ENCODE measurements at places on chromosomes 1 and 21.

- no peak for DNase-seq
Measured at GRCh38 chr1:54305906-54306514, 100.2 kb downstream of the SSBP3 start.

DNA sequence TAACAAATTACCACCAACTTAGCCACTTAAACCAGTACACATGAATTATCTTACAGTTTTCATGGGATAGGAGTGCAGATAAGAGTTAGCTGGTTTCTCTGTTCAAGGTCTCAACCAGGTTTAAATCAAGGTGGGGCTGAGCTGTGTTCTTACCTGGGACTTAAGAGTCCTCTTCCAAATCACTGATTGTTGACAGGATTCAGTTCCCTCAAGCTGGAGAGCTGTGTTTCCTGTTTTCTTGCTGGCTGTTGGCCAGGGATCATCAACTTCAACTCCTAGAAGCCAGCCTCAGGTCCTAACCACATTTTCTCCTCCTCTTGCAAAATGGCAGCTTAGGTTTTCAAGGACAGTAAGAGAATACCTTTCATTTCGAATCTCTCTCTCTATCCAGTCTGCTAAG lies 123.8 kb upstream of the CHRM3 start:
- DNase-seq = no peak

GRCh38 chr1:205604059-205604458 lies 27.8 kb downstream of the ELK4 start:
- DNase-seq = no peak

GRCh38 chr1:28883242-28883616 lies 31.1 kb upstream of the EPB41 start:
- no peak for DNase-seq

DNA sequence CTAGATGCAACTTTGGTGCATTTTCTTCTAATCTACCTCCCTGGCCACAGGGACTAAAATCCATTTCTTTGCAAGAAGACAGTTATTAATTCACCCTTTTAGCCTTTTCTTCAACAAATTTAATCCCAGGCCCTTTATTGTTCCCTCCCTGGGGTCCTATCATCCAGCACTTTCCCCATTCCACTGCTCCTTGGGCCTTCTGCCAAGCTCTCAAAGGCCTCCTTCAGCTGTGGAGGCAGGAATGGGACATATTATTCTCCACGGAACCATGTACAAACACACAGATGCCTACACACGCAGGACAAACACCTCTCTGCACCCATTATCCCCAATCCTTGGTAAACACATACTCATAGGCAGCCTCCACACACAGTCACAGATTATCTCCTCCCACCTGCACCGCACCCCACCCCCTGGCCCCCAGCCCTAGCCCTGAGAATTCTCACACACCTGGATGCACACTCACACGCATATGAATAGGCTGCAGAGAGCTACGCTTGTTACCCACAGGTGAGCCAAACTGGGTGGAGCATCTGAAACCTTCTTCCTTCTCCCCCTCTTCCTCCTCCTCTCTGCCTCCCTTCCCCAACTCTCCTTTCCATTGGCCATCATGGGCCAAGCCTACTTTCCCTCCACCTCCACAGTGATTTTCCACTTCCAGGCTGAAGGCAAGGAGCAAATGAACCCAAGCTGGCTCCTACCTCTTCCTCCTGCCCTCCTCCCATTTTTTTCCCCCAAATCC lies 11.7 kb downstream of the TAGLN2 start:
- no peak for DNase-seq

DNA sequence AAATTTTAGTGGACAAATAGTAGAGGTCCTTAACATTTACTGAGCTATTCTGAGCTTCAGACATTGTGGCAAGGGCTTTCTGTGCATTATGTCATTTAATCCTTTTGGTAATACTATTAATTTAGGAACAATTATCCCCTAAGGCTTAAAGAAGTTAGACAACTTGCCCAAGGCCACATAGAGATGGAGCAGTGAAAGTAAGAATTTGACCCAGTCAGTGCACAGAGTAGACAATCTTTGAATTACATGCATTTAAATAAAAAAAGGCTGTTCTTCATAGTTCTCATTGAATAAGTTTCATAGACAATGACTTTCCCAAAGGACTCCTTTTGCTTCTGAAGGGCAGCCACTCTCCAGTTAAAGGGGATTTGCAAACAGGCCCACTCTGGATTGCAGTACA lies 142.7 kb downstream of the RUNX1 start:
- DNase-seq = no peak

DNA sequence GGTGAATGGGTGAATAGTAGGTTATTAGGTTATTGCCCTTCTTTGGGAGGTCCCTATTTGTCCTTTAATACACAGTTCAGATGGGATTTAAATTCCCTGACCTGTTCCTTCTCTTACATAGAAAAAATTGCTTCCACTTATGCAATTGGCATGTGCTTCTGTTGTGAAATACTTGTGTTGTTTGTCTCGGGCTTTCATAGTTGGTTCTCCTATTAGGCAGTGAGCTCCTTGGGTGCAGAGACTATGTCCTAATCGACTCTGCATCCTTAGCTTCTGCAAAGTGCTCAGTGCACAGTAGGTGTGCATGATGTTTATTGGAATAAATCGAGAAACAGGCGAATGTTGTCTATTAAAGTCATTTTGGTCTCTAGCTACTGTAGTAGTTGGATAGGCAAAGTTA lies 1.3 kb upstream of the PDE4B start:
- DNase-seq = no peak

DNA sequence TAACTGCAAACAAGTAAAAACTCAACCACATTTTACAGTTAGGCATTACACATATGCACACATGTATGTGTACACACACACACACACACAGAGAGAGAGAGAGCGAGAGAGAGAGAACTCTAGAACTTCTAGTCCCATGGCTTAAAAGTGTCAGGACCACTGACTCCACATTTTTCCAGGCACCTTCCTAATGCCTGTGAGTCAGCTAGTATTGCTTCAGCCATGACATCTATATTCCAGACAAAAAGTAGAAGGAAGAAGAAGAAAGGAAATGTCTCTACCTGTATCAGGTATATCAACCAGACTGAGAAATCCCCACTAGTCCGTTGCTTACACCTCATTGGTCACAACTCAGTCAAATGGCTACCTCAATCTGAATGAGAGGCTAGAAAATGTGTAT lies 31.9 kb upstream of the TACSTD2 start:
- DNase-seq = no peak

DNA sequence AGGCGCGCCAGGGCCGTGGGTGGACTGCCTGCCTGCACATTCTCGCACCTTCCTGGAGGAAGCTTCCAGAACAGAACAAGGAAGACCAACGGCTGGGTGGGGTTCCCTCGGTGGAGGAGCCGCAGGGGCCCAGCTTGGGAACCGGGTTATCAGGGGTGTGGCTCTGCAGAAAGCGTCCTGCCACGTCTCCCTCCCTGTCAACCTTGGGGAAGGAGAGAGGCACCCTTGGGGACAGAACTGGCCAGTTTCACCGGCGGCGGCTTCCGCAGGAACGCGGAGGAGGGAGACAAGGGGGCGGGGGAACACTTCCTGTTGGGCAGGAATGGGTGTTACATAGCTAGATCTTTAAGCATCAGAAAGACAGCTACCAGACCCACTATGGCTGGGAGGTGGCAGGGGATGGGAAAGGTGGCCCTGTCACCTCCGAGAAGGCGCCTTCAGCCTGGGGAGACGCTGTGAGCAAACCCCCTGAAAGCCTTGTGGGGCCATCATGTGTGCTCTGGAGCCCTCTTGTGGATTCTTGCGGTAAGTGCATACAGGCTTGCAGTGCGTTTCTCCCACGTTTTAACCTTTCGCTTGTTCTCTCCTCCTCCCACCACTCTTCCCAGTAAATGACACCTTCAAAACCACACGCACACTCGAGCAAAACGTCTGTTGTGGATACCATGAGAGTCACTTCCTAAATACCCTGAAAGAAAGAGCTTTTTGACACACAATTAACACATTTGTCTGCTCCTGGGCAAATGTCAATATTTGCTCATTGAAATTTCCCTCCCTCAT lies 3.8 kb upstream of the PLEKHA6 start:
- peak; percentile 56 for DNase-seq

DNA sequence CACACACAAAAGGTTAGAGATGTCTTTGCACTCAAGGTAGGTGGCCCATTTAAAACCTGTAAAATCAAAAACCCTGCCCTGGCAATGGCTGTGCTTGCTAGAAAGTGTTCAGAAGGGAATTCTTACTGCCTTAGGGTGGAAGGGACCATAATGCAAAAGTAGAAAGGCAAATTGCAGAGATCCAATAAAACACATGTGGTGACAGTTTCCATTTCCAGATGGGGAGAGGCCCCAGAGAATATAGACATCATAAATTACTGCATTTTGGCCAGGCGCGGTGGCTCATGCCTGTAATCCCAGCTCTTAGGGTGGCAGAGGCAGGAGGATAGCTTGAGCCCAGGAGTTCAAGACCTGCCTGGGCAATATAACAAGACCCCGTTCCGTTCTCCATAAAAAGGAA lies 13.0 kb downstream of the FMO1 start:
- no peak for DNase-seq

- no peak for DNase-seq
Measured at GRCh38 chr1:10424034-10424433, 6.2 kb upstream of the CENPS start.

GRCh38 chr1:197798492-197798891 lies 23.2 kb upstream of the DENND1B start:
- DNase-seq = no peak

DNA sequence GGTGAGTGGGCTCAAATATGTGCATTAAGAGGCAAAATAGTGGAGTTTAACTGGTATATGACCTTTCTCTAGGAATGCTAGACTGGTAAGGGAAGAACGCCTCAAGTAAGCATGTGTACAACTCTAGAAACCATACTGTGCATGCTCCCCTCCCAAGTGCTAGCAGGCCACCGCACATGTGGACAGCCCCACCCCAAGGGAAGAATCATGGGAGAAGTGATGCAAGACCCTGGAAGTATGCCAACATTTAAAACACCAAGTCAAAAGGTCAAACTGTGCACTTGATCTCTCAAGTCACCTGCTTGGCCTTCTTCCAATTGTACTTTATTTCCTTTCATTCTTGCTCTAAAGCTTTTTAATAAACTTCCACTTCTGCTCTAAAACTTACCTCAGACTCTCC lies 120.4 kb downstream of the WDR3 start:
- no peak for DNase-seq

DNA sequence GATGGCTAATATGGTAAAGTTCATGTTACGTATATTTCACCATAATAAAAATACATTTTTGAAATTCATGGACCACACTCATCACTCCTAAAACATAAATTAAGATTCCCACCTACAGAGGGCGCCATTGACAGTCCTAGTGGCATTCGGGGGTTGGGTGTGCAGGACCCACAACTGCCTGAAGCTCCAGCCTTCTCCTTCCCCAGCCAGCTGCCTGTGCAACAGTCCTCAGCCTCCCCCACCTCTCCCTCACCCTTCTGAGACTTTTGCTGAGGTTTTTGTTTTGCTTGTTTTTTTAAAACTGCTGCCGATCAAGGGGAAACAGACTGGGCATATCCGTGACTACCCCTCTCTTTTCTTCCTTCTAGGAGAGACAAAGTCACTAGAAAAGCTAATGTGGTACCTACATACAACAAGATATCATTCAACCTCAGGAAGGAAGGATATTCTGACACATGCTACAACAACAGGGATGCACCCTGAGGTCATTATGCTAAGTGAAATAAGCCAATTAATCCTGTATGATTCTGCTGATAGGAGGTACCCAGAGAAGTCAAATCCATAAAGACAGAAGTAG lies 9.2 kb upstream of the EVA1C start:
- DNase-seq = peak; percentile 47

DNA sequence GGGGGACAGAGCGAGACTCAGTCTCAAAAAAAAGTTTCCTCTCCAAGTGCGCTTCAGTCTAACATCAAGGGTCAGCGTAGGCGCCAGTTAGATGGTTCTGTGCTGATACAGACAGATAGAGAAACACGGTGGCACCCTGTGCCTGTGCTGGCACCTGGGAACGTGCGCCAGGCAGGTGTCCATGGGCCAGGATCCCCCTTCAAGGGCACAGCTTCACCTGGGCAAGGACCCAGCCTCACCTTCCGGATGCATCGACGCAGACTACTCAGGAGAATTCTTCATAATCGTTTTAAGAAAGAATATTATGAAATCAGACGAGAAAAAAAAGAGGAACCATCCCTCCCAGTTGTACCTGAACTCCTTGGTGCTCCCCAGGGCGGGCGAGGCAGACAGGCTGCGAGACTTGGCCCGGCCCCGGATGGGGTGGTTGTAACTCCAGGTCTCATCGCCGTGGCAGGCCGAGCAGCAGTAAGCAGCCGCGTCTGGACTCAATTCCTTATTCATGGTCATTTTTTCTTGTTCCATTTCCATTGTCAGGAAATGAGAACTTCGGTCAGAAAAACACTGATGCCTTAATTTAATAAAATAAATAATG lies 13.3 kb downstream of the NADK start:
- DNase-seq = no peak

DNA sequence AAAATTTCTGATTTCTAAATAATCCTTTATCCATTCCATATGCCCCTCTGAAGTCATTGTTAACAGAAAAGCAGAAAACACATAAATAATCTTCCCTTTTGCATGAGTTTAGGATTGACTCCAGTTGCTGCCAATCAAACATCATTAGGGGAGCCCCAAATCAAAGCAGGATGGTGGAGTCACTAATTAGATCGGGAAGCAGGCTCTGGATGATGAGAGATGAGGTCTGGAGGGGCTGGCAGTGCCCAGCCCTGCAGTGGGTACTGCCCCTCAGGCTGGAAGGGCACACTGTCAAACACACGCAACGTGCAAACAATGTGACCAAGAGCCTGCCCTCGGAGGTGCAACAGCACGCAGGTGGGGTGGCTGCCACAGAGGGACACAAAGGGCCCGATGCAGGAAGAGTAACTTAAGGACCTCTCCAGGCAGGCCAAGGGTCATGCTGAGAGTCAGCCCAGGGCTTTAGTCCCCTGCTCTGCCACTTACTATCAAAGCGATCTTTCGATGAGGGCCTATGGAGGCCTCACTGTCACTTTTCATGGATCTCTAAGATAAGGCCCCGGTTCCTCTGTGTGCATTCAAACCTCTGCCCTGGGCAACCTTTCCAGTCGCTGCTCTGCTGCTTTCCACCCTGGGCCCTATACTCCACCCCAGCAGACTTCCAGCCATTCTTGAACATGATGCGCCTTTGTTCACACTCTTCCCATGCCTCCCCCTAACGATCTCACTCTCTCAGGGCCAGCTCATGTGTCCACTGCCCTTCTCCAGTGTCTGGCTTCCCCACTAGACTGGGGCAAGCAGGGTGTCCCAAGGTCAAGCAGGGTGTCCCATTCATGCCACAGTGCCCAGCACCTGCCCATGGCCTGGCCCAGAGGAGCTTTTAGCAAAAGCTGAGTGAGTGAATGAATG lies 98.9 kb downstream of the DMRTB1 start:
- DNase-seq = no peak

GRCh38 chr1:22914633-22915217 lies 57.9 kb downstream of the LACTBL1 start:
- no peak for DNase-seq

DNA sequence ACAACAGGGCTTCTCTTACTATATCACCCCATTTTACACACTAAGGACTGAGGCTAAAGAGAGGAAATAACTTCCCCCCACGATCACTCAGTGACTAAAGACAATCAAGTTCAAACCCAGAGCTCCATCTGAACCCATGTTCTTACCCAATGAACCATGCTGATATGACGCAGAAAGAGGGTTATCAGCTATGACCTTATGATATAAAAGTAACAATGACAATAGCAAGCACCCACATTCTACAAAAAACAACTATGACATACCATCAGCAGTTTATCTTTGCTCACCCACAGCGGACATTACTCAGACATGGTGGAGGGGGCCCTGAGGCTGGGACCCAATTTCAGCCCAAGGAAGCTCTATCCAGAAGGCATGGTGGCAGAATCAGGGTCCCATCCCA lies 75.7 kb downstream of the PTPN14 start:
- DNase-seq = no peak

GRCh38 chr1:69585666-69586065 lies 17.9 kb downstream of the LRRC7 start:
- DNase-seq = no peak
